ENCODE measurements at places on chromosomes 5 and 9.

DNA sequence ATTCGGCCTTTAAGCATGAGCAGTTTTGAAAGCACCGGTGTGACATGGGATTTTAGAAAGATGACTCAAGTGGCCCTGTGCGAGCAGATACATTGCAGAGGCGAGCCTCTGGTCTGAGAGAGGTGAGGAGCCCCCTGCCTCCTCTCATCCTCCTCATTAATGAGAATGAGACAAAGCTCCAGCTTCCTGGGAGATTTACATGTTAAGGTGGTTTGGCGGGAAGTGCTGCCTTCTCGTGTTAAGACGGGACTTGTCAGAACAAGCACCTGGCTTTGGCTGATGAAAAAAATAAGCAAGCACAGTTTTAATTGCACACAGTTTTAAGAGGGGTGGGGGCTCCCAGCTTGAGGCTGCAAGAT is 68.1 kb downstream of the ACTL7B start:
- DNase-seq, result no peak

- no peak for DNase-seq
Observed at GRCh38 chr5:68385936-68386335, 170.4 kb downstream of the PIK3R1 start.

DNA sequence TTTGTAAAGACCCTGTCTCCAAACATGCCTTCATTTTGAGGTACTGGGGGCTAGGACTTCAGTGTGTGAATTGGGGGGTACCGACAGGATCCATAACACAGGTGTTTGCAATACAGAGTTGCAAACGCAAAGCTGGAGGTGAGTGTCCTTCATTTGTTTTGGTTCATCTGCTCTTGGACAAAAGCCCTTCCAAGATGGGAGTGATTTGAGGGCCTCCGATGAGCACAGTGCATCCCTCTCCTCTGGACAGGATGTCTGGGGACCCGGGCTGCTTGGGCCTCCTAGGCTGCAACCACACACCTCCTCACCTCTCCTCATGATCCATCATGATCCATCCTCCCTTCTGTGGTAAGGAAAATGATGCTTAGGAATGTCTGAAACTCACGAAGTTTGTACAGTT is 23.8 kb downstream of the FGD3 start:
- no peak for DNase-seq

GRCh38 chr9:129102791-129103594 is 7.6 kb downstream of the CRAT start:
- peak; percentile 14 for DNase-seq

- DNase-seq, result no peak
Observed at GRCh38 chr9:14313951-14314423, at the start of gene NFIB. Gene NFIB (minus strand): TSS chr9:14314141. CDS start chr9:14313511, 630 bp downstream.

DNA sequence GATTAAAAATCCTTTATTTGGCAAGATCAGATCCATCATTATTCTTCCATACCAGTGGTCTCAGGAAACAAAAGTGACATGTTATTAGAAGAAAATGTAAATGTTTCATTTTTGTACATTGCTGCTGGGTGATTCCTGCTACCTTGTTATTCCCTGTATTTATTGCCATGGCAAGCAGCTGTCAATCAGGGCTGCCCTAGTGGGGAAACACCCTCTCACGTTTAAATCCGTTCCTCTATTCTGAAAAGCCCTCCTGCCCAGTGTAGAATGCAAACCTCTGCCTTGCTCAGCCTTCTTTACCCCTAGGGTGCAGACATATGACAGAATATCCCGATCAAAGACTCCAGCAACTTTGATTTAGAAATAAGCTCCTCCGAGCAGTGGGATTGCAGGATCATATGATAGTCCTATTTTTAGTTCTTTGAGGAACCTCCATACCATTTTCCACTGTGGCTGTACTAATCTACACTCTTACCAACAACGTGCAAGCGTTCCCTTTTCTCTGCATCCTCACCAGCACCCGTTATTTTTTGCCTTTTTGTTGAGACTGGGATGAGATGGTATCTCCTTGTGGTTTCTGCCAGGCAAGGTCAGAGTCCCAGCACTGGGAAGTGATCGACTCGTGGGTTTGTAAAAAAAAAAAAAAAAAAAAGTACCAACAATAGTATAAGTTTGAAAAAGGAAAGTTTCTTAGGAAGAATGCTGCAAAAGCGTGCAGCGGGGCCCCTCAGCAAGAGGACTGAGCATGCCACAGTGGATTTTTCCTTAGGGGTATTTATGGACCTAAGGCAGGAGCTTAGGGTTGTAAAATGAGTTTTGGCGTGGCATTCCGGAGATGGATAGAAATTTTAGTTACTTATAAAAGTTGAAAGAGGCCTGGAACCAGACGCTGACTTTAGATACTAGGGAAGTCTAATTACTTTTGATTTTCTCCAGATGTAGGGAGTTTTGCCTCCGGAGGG is 66.7 kb downstream of the HRH2 start:
- DNase-seq, result no peak

- DNase-seq, result no peak
Observed at GRCh38 chr5:106966686-106967315, 703.9 kb downstream of the EFNA5 start.

- DNase-seq, result no peak
Observed at GRCh38 chr9:35842795-35843194, 13.8 kb downstream of the TMEM8B start.

- DNase-seq, result peak; percentile 23
Observed at GRCh38 chr5:163504079-163504931, 1.1 kb upstream of the MAT2B start.

GRCh38 chr9:90455316-90455715 is 187.3 kb downstream of the DIRAS2 start:
- no peak for DNase-seq

- no peak for DNase-seq
Observed at GRCh38 chr9:81871695-81872094, 56.5 kb upstream of the SPATA31D4 start.

DNA sequence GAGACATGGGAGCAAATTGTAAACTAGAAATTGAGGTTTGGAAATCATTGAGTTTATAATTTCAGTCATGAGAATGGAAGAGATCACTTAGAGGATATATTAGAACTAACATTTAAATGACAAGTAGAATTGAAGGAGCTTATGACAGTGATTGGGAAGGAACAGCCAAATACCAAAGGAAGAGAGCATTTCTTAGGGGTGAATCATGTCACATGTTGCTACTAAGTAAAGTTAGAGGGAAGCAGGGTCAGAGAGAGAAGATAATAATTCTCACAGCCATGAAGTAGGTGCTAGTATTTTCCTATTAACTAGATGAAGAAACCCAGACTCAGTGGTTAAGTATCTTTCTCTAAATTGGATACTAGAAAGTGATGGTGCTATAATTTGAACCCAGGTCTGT is 59.3 kb downstream of the COMMD10 start:
- no peak for DNase-seq

DNA sequence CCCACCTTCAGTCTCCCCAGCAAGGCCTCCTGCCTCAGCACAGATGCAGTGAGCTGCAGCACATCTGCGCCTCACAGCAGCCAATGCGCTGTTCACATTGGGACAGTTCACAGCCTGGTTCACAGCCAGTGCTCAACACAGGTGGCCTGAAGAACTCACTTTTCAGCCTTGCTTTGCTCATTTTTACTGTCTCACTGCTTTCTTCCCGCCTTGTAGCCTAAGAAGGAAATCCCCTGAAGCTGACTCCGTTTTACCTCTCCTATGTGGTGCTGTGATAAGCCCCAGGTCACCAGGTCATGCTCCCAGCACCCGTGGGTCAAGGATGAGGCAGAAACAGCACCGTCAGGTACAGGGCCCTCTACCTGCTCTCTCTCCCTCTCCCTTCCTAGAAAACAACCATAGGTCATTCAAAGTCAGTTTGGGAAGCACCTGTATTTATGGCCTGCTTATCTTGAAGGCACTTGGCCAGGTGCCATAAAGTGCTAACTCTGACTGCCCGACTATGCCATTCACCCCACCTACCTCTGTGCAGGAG is 1.1 kb downstream of the GCNT4 start:
- no peak for DNase-seq

GRCh38 chr5:136279314-136279713 is 86.0 kb downstream of the TRPC7 start:
- DNase-seq, result no peak

DNA sequence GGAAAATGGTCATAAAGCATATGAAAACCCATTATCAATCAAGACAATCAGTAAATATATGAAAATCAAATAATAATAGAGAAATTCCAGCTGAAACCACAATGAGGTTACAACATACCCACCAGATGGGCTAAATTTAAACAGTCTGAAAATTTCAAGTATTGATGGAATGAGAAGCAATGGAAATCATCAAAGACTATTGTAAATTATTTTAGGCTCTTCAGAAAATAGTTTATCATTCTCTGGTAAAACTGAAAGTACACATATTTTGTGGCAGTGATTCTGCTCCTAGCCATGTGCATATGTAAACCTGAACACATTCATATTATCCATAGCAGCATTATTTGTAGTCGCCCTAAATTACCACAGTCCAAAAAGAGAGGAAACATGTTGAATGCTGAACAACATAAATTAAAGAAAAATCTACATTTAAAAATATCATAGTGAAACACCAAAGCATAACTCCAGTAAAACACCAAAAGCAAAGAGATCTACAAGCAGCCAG is 215.3 kb downstream of the PRELID2 start:
- no peak for DNase-seq

DNA sequence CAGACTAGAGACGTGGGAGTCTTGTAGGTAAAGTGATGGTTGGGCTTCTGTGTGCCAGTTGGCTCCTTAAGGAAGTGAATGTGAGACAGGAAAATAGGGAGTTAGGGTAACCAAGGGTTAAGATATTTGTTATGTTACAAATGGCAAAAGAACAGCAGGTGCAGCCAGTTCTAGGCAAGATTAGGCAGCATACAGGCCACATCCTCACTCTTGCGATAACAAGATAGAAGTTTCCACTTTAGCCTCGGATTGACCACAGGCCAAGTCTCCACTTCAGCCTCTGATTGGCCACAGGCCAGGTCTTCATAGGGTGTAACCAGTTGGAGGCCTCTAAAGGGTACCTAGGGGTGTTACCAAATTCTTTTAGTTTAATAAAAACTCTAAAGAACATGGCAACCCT is 54.6 kb upstream of the ABCA1 start:
- DNase-seq, result no peak

GRCh38 chr5:172370648-172371545 is 83.4 kb downstream of the SH3PXD2B start:
- DNase-seq, result peak; percentile 43

- no peak for DNase-seq
Observed at GRCh38 chr5:141623611-141624010, 4.8 kb upstream of the DIAPH1 start.

DNA sequence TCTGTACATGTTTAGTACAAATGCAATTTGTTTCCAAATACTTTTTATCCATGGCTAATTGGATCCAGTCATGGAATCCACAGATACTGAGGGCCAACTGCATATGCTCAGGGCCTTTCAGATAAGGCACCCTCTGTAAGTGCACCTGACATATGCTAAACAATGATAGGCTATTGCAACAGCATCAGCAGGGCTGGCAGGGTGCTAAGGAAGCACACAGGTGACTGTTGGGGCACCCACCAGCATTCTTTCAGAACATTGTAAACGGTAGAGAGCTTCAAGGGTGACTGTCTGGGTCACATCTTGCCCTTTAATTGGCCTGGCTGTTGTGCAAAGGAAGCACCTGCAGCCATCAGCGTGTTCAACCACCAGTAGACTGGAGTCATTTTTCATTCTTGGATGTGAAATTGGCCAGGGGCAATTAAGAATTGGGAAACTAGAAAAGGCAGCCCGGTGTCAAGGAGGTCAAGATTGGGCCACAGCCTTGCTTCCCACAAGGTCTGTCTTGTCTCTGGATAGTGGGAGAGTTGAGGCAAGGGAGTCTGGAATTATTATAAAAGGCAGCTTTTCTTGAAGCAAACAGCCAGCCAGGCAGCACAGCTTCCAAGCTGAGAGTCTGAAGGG is 129.3 kb upstream of the RAI14 start:
- no peak for DNase-seq

- no peak for DNase-seq
Observed at GRCh38 chr5:88824892-88825583, 57.9 kb downstream of the MEF2C start.

GRCh38 chr5:953535-954449 is 54.8 kb upstream of the NKD2 start:
- DNase-seq, result no peak

GRCh38 chr9:119272500-119273211 is 96.6 kb downstream of the BRINP1 start:
- no peak for DNase-seq

DNA sequence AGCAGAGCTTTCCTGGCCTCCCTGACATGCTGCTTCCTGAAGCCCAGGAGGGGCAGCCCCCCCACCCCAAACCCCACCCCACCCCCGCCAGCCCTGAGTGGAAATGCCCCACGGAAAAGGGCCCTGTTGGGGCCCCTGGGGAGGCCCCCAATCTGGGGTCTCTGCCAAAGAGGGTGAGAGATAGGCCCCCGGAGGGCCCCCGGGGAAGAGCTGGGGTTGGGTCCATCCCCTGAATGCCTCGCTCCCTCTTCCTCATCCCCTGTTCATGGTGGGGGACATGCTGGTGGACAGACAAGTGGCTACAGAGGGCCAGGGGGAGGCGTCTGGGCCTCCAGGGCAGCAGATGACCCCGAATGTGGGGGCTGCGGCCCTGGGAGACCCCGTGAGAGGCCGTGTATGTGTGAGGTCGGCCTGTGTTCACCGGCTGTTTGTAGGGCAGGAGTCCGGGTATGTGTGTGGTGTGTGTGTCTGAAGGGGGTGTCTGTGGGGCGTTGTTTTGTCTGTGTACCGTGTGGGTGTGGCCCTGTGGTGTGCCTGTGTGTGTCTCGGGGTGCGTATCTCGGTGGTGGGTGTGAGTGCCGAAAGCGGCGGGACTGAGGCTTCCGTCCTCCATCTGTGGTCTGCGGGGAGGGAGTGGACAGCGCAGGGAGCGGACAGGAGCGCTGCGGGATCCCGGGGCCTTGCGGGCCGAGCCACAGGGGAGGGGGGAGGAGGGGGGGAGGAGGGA is 11.3 kb downstream of the C9orf50 start:
- DNase-seq, result no peak

- DNase-seq, result no peak
Observed at GRCh38 chr9:111413996-111414395, 70.2 kb downstream of the ECPAS start.

DNA sequence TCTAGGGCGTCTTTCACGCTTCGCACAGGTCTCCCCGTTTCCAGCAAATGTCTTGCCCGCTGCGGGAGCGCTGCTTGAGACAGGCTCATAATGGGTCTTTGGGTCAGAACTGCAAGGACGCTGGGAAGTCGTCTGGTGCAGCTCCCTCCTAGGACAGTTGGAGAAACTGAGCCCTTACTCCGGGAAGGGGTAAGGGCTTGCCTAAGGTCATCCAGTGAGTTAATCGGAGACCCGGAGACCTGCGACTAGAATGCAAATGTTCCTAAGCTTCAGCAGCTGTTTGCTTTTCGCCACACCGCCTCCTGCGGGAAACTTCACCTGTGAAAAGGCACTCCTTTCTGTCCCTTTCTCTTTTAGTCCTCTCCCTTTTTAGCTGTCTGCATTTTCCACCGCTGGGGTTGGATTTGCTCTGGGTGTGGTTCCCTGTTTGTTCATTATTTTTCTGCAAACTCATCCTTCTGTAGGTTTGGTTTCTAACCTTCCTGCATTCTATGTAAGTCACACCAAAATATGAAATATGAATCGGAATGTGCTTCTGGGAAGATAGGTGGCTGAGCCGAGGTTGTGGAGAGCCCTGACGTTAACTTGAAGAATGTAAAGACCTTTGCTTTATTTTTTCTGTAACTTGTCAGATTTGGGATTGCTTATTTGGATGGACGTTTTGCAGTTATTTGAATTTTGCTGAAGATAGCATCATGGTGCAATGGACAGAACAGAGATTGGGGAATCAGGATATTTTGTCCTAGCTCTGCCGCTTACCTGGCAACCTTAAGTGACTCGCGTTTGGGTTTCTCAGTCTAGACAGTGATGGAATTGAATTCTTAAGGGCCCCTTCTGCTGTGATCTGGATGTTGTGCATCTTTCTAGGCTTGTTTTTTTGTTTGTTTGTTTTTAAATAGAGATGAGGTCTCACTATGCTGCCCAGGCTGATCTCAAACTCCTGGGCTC is 909 bp downstream of the SLC36A1 start:
- DNase-seq, result no peak

All from activated CD4-positive, alpha-beta T cell treated with anti-CD3 and anti-CD28 coated beads for 24 hours (primary cell).